ENCODE measurements at places on chromosomes 16 and 17.
A peak's percentile ranks its signal among the peaks of the same experiment; 100 is the strongest.

DNA sequence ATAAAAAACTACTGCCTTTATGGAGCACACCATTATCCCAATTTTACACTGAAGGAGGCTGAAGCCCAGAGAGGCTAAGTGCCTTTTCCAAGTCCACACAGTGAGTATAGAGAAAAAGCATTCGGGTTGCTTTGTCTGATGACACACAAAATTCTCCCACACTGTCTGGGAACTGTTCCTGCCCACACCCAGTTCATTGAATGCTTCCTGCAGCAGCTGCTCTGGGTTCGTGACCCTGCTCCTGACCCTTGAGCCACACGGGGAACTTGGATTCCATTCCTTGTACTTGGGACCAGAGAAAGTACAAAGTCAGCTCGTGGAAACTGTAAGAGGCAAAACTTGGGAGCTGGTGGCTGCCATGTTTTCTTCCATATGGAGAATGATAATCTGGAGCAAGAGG is 57.9 kb downstream of the AKAP1 start:
- no peak for DNase-seq

DNA sequence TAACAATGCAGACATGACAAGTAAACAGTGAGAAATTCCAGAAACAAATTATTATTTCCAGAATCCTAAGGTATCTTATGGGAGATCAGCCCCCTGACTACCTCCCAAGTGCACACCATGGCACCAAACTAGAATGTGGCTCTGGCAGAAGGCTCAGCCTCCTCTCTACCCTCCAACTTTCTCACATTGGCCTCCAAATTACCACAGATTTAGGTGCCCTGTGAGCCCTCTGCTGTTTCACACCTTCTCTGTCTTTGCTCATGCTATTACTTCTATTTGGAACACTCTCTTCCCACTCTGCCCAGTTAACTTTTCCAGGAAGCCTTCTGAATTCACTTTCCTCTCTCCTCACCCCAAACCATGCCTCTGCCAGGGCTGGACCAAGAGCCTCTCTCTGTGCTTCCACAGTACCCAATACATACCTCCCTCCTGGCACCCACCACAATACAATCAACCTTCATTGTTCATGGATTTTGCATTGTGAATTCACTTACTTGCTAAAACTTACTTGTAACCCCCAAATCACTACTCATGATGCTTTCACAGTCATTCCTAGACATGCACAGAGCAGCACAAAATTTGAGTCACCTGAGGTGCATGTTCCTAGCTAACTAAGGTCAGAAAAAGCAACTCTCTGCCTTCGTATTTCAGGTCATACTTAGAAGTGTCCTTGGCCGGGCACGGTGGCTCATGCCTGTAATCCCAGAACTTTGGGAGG is 31.4 kb downstream of the SMG6 start:
- DNase-seq, result no peak

DNA sequence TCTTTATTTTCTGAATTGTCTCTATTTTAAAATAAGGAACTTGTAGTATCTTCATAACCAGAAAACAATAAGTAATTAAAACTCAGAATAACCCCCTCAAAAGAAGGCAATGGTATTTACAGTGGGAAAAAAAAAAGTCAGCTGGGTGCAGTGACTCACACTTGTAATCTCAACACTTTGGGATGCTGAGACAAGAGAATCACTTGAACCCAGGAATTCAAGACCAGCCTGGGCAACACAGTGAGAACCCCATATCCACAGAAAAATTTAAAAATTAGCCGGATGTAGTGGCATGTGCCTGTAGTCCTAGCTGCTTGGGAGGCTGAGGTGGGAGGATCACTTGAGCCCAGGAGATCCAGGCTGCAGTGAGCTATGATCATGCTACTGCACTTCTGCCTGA is 33.5 kb downstream of the ADAM11 start:
- no peak for DNase-seq

DNA sequence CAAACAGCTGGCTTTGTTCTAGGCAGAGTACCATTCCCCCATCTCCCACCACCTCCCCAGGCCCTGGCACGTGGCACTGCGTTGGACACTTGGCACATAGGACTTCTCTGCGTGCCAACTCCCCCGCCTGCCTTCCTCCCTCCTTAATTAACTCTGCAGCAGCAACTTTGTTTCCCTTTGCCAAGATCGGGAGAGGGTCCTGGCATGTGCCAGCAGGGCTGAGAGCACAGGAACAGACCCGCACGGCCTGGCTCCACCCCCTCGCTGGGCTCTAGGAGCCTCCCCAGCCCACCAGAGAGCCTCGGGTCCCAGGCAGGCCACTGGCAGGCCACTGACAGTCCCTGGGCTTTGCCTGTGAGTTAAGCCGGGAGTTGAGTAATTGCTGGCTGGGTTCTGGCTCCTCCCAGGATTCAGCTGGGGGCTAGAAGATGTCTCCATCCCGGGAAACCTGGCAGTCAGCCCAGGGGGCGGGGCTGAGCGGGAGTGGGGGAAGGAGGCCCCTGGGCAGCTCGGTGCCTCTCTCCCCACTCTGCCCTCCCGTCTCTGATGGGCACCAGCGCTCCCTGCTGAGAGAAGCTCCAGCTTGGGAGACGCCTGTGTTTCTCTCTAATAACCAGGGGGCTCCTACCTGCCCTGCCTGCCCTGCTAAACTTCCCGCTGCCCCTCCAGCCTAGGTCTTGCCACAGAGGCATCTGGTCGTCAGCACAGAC is 224.0 kb upstream of the TNRC6C start:
- DNase-seq, result no peak

GRCh38 chr17:65496801-65497200 is 64.6 kb downstream of the AXIN2 start:
- DNase-seq, result no peak

GRCh38 chr17:3621146-3621720 is 12.0 kb upstream of the TRPV1 start:
- no peak for DNase-seq

DNA sequence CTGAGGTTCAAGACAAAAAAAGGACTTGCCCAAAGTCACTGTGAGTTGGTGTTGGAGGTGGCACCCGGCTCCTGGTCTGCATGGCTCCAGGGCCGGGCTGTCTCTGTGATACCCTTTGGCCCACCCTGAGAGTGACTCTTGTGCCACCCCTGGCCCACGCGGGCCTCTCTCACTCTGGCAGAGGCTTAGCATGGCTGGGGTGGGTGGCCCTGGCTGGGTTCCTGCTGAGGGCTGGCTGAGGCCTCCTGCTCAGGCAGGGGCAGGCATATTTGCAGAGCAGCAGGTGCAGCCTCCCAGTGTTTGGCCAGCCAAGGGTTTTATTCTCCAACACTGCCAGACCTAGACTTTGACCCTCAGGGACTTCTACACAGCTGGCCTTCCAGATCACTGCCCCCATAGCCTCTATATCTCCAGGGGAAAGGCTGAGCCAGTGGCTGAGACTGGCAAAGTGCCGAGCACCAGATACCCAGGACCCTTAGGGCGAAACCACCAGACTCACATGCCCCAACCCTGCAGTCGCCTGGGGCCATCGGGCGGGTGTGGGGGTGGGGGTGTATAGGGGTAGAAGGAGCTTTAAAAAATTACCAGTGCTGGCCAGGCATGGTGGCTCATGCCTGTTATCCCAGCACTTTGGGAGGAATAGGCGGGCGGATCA is 21.5 kb upstream of the ADGRG1 start:
- no peak for DNase-seq

DNA sequence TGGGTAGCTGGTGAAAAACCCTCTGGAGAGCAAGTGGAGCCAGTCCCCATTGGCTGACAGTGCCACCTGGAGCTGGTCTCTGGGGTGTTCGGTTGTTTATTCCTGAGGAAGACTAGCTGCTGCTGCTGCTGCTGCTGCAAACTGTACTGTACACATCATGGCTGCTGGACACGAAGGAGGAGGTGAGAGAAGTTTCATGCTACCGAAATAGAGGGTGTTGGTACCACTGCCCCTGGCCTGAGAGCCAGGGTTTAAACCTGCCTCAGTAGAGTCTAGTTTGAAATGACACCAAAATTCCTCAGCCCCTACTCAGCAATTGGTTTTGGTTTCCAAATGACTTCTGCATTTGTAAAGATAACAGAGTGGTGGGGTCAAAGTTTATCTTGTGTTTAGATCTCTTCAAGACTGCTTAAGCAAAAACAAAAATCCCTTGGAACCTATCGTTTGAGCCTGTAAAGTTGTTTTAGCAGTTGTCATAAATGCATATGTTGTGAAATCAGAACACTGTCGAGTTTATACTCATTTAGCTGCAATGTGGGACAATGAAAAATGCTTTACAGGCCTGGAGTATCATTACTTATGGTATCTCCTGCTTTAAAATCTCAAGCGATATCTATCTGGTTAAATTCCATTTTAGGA is 40.8 kb downstream of the CYB5B start:
- no peak for DNase-seq

DNA sequence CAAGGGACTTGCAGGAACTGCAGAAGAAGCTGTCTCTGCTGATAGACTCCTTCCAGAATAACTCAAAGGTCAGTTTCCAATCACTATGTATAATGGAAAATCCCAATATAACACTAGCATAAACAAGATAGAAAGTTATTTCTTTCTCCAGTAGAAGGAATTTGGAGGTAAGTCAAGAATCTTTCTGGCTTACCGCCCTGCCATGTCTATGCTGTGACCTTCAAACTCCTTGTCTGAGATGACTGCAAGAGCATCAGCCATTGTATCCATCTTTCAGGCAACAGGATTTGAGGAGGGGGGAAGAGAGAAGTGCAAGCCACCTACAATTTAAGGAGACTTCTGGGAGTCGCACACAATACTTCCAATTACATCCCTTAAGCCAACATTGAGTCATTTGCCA is 2.7 kb downstream of the LDAF1 start:
- DNase-seq, result no peak

DNA sequence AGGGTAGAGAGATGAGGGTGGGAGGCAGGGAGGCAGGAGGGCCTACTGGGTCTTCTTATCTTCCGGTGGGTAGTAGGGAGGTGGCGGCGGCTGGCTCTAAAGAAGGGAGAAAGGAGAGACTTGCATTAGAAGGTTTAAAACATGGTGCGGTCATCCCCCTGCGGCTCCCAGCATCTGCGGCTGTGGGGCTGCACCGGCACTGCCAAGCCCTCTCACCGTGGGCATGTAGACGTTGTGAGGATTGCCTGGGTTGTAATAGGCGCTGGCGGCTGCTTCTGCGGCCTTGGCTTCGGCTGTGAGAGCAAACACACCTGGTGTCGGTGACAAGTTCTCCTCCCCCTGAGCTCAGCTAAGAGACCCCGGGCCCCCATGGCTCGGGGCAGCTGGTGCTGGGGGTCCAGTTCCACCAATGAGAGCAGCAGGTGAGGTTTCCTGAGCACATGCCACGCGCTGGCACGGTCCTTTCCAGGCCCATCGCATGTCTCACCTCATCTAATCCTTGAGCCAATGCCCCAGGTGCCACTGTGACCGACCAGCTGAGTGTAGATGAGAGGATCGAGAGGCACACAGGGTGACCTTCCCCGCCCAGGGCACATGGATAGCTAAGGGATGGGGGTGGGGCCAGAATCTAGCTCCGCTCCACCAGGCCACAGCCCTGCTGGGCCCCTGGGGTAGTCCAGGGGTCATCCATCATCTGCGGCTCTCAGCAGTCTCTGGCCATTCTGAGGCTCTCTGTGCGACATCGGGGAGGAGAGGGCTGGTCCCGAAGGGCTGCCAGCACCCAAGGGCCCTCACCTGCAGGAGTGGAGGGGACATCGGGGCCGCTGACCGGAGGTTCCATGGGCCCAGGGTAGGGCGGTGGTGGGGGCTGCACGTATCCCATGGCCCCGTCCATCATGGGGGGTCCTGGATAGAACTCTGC is 2.7 kb upstream of the UNC13D start:
- DNase-seq, result no peak

DNA sequence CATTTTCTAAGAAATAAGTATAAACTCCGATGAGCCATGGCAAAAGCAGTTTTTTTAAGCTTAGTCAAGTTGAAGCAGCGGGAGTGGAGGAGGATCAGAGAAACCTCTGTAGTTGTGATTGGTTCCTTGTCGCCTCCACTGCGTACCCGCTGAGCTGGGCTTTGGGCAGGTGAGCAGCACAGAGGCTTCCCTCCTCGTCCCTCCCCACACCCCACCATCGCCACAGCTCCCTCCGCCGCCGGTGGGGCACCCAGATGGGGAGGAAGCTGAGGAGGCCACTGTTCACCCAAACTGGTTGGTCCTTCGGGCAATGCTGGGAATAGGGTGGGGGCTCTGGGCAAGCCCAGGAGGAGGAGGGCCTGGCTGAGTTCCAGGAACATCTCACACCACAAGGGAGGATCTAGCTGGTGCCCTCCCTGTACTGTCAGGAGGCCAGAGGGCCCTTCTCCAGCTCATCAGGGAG is 5.2 kb upstream of the MRPL38 start:
- DNase-seq, result no peak

DNA sequence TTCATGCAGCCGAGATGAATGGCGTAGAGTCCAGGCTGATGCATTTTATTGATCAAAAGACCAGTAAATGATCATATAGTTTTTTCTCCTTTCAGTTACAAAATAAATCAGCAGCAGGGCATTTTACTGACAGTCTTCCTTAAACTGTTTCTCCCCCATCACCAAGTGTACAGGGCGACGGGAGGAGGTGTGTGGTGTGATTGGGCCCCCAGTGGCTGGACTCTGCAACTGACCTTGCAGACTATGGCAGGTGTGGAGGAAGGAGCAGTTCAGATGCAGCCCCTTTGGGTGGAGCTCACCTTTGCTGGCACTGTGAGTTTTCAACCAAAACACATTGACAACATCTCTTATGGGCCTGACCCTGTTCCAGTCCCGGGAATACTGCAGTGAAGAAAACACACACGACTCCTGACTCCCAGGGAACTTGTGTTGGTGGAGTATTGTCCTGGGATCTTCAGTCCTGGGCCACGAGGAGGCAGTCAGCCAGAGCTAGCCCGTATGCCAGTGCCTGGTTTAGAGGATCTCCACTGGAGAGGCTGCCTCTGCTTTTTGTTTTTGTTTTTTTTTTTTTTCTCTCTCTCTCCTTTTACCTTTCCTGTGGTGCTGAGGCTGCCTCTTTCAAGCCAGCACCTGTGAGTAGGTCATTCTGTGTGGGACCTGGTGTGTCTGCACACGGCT is 29.8 kb downstream of the KIAA0513 start:
- no peak for DNase-seq

- DNase-seq, result no peak
Measured at GRCh38 chr17:64781810-64782555, 119.9 kb upstream of the SMURF2 start.

- DNase-seq, result peak; percentile 50
Measured at GRCh38 chr16:79267781-79268180, 332.8 kb downstream of the MAF start.
